AG04450 (cell line): ENCODE measurements at places on chromosomes 2 and 18.

DNA sequence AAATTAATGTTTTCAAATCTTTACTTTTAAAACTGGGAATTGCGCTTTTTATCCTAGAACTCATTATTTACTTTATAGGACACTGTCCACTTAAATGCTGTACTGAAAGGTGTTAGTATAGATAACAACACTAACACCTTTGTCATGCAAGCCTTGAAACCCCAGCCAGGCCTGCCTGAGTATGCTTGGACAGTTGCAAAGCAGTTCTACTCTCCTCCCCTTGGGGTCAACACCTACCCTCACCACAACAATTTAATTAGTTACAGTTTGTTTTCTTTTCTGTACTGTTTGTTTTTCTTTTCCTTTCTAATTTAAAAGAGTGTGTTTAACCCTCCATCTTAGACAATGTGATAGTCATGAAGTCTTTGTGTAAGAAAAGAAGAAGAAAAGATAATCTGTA is 18.9 kb upstream of the FAM98A start:
- DNase-seq: no peak

GRCh38 chr18:63302220-63302619 is 17.3 kb downstream of the BCL2 start:
- DNase-seq: no peak

GRCh38 chr18:58989184-58989759 is 124.6 kb downstream of the ZNF532 start:
- DNase-seq: no peak

- no peak for DNase-seq
These were observed 4.6 kb upstream of the SDC1 start for GRCh38 chr2:20229322-20230113.

DNA sequence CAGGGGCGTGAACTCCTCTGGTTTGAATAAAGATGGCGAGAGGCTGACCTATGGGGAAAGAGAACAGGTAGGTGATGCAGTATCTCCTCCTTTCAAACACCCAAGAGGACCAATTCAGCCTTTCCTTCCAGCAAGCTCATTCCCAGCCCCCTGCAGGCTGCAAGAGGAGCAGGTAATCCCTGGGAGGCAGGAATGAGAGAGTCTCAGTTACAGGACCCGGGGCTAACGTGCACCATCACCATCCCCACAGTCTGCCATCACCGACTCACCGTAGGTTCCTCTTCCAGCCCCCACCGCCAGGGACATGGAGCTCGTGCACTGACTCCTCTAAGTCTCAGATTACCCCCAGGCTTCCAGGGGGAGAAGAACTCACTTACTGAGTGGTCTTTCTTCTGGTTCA is 26.7 kb downstream of the XDH start:
- no peak for DNase-seq

GRCh38 chr2:112798979-112799975 is 15.0 kb upstream of the IL1A start:
- no peak for DNase-seq

DNA sequence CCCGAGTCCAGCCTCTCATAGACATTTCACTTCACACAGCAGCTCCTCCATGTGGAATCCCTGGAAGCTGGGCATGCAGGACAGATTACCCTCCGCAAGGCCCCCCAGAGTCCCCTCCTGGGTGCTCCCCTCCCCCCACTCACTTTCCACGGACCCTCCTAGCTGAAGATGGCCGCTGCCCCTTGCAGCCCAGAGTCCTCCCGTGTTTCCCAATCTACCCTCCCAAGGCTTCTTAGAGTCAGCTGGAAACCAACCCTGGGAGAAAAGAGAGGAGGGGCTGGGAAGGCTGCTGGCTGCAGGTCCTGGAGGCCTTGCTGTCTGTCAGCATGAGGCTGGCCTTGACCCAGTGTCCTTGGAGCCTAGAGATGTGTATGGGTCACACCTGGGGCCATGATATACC is 49.0 kb upstream of the HAAO start:
- DNase-seq: no peak

- no peak for DNase-seq
These were observed 34.0 kb upstream of the TMEFF2 start for GRCh38 chr2:192228685-192229084.

- no peak for DNase-seq
These were observed 82.9 kb downstream of the GRB14 start for GRCh38 chr2:164538240-164538866.

DNA sequence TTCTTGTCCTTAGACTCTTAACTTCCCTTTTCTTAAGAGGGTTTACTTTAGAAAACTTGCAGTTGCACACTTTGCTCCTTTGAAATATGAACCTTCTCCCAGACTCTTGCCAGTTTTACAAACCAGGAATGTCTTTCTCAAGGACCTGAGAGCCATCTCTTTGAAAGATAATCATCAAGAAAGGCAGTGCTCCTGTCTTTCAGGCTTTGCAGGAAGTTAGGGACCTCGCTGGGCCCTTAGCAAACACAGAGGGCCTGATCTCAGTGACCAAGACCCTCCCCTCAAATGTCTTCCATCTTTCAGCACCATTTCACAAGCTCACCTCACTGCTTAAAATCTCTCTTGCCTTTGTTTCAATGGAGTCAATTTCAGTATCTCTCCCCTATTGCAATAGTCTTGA is 32.0 kb upstream of the NYAP2 start:
- DNase-seq: no peak

GRCh38 chr2:143499061-143499460 is 369.8 kb downstream of the ARHGAP15 start:
- no peak for DNase-seq

DNA sequence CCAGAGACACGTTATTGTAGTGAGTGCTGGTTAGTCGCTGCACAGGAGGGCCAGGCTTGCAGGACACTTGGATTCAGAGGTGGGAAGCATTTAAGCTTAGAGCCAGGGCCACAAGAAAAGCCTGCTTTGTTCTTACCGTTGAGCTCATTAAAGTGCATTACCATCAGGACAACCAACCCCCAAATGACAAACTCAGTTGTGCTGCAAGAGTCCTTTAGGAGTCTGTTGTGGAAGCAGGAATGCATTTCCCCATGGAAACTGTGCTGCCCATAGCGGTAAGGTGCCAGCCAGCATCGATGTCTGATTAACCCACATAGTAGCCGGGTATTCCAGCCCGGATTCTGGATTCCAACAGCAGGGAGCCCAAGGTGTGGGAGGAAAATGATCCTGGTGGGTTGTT is 23.4 kb upstream of the REEP1 start:
- DNase-seq: no peak

GRCh38 chr18:79343567-79344207 is 52.0 kb upstream of the NFATC1 start:
- no peak for DNase-seq

- no peak for DNase-seq
These were observed 76.7 kb upstream of the PKDCC start for GRCh38 chr2:41970988-41971660.

DNA sequence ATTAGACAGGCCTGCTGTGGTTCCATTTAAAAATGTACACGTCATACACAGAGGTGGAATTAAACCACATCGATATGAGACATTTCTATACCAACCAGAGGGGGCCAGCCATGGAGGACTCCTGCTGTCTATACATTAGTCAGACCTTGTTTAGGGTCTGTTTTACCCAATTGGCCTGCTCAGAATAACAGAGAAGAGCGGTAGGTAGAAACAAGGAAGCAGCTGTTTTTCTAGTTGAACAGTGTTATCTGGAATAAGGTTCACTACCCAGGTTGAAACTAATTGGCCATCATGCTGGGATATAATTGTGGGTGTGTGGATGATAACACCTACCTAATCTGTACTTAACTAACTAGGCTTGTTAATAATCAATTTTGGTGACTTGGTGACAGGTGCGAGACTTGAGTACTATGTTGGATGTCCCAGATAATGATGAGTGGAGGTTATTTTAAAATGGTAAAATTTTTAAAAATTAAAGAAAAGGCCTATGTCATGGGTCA is 47.5 kb downstream of the RHBDD1 start:
- no peak for DNase-seq
